ENCODE measurements at places on chromosomes 1 and 21.

DNA sequence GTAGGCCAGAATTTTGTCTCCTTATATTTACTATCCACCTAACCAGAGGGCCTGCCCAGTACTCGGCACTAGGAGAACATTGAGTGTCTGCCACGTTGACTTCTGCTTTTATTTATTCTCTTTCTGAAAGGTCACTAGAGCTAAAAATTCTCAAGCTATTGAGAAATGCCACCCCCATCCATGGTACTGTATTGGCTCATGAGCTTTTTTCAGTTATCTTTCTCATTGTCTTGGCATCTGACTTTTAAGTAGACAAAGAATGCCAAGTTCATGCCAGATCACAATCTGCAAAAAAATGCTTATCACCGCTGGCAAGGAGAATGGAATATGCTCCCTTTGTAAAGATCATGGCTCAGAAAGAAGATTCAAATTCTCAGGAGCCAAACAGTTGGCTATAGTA is 49.8 kb upstream of the MROH9 start:
- no peak for DNase-seq

- no peak for DNase-seq
These were observed 45.5 kb downstream of the VPS13D start for GRCh38 chr1:12275370-12275769.

- no peak for DNase-seq
These were observed 31.2 kb upstream of the QSOX1 start for GRCh38 chr1:180123463-180123936.

DNA sequence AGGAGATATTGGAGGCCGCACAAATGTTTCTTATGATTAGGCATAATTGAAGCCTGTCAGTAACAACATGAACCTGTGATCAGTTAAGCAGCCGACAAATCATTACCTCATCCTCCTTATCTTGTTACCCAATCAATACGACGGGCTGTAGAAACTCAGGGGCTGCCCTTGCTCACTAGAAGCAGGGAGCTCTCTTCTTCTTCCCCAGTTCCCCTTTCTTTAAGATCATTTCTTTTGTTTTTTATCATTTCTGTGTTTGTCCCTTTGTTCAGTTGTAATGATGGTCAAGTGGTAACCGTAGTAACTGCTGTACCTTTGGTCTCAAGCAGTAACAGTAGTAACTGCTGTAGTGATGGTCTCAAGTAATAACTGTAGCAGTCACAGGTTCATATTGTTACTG is 13.8 kb upstream of the FCGR2A start:
- no peak for DNase-seq

DNA sequence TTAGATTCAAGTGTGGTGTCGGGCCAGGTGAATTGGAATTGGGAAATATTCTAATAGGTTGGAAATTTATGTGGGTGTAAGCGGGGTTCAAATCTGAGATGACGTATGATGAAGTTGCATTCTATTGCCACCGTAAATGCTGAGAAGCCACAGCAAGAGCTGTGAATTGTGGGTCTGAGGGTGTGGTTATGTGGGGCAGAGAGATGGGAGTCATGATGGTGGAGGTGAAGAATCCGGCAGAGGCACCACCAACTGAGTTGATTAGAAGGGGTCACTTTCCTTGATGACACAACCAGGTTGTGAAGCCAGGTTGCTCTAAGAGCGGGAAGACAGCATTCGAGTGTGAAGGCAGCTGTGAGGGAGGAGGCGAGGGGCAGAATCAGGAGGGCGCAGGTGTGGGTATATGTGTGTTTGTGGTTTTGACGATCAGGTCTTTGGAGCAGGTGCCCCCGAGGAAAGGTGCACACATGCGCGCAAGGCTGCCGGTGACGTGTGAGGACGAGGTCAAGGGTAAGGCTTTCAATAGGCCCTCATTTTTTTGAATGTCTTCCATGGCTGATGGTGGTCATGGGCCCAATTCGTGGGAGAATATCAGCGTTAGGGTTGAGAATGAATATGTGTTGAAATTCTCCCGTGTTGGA is 18.7 kb downstream of the LRRC3 start:
- no peak for DNase-seq

GRCh38 chr1:156865865-156866248 is 5.2 kb downstream of the NTRK1 start:
- DNase-seq: no peak

GRCh38 chr1:209038735-209039134 is 544.8 kb upstream of the CAMK1G start:
- DNase-seq: no peak

DNA sequence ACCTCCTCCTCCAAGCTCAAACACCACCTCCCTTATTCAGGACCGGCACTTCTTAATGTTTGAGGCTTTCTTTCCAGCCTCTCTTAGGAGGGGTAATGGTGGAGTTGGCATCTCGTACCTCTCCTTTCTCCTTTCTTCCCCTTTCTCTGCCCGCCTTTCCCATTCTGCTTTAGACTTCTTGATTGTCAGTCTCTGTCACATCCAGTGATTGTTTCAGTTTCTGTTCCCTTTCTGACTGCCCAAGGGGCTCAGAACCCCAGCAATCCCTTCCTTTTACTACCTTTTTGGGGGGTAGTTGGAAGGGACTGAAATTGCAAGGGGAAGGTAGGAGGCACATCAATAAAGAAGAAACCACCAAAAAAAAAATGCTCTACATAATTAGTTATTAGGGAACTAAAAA is 5.6 kb downstream of the ELK4 start:
- no peak for DNase-seq

GRCh38 chr1:177053648-177054047 is 110.9 kb downstream of the ASTN1 start:
- DNase-seq: no peak

- DNase-seq: no peak
These were observed 92.6 kb downstream of the ST3GAL3 start for GRCh38 chr1:43799656-43800635.

GRCh38 chr1:212762234-212762633 is 29.3 kb downstream of the NSL1 start:
- no peak for DNase-seq

DNA sequence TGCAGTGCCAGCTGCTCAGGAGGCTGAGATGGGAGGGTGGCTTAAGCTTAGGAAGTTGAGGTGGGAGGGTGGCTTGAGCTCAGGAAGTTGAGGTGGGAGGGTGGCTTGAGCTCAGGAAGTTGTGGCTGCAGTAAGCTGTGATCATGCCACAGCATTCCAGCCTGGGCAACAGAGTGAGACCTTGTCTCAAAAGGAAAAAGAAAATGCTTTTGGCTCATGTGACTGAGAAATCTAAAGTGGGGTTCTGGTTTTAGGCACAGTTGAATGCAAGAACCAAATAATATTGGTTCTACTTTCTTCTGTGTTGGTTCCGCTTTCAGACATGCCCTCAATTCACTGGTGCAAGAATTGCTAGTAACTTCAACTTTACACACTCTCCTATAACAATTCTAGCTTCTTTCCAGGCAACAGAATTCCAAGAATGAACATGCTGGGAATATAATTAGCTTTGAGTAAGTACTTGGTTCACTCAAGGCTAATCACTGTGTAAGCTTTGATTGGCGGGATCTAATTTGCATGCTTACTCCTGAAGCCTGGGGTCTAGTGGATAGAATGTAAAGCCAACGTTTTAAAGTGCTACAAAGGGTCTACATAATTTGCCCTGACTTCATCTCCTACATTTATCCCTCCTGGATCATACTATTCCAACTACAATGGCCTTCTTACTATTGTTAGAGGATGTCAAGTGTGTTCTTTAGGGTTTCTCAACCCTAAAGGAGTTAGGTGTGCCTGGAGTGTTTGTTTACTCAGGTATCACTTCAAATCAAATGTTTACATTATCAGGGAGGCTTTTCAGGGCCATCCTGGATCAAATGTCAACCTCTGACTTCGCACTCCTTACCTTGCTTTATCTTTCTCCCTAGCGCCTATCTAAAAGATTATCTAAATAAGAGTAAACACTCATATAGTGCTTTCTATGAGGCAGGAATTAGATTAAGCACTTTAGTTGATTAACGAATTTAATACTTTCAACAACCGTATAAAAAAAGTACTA is 115.1 kb downstream of the SLC16A1 start:
- no peak for DNase-seq

DNA sequence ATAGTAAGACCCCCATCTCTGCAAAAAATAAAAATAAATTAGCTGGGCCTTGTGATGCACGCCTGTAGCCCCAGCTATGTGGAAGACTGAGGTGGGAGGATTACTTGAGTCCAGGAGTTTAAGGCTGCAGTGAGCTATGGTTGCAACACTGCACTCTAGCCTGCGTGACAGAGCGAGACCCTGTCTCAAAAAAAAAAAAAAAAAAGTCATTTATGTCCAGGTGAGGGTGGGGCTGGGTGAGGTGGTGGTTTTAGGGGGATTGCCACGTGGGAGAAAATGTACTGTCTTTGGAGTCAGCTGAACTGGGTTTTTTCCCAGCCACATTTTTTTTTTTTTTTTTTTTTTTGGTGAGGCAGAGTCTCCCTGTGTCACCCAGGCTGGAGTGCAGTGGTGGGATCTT is 6.7 kb downstream of the PIK3CD start:
- DNase-seq: no peak

DNA sequence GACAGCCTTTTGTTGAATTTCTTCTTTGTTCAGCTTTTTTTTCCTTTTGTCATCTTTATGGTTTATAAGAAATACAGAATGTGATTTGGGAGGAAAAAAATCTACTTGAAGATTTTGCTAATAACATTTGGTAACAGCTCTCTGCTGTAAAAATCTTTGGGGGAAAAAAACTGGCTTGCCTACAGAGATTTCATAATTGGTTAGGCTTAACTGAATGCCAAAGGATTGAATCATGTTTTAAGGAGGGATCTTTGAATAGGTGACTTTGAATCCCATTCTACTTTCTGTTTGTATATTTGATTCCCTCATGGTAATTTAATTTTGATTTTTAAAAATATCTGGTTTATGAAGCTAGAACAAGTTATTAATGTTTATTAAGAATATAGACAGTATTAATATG is 3.2 kb downstream of the BTF3L4 start:
- no peak for DNase-seq

GRCh38 chr21:33421713-33422393 is 18.6 kb downstream of the IFNGR2 start:
- no peak for DNase-seq

- no peak for DNase-seq
These were observed 41.1 kb downstream of the ERO1B start for GRCh38 chr1:236240675-236241074.

DNA sequence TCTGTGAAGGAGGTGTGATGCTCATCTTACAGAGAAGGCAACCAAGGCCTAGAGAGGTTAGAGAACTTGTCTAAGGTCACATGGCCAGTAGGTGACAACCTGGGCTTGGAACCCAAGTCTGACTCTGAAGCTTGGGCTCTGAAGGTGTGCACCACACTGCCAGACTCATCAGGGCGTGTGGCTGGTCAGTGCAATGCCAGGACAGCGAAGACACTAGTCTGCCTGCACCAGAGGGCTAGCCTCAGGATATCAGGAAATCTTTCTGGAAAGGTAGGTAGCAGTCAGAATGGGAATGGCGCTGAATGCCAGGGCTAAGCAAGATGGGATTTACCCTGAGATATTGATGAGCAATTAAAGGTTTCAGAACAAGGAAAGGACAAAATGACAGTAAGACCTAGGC is 34.9 kb downstream of the ELK4 start:
- no peak for DNase-seq

DNA sequence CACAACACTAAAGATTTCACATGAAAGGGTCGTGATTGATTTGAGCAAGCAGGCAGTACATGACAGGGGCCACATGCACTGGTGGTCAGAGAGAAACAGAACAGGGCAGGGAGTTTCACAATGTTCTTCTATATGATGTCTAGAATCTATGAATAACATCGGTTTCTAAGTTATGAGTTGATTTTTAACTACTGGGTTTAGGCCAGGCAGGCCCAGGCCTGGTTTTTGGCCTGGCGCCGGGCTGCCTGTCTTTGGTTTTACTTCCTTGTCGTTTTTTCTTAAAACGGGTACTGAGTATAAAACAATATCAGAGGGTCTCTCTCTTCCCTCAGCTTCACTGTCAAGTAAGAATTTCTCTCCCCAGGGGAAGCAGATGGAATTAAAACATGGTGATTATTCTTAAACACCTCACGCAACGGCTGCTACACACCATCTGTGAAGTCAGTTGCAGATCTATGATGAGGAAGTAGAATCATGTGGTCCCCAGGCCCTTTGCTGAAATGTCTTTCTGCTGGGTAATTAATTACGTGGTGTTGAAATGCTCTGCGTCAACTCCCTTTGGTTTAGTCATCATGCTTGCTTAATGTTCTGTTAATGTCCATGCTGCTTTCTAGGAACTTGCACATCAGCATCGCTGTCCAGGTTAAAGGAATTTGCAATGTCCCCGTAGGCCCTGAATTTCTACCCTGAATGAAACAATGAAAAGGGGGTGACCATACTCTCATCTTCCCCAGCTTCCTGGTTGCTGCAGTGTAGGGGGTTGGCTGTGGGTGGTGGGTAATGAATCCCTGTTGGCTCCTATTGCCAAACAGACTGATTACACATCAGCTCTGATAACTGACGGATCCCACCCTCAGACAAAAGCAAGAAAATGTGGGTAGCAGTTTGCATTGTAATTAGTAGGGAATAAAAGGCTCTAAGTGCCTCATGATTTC is 70.3 kb downstream of the SERINC2 start:
- no peak for DNase-seq

GRCh38 chr1:226686440-226687425 is 52.3 kb downstream of the ITPKB start:
- no peak for DNase-seq

DNA sequence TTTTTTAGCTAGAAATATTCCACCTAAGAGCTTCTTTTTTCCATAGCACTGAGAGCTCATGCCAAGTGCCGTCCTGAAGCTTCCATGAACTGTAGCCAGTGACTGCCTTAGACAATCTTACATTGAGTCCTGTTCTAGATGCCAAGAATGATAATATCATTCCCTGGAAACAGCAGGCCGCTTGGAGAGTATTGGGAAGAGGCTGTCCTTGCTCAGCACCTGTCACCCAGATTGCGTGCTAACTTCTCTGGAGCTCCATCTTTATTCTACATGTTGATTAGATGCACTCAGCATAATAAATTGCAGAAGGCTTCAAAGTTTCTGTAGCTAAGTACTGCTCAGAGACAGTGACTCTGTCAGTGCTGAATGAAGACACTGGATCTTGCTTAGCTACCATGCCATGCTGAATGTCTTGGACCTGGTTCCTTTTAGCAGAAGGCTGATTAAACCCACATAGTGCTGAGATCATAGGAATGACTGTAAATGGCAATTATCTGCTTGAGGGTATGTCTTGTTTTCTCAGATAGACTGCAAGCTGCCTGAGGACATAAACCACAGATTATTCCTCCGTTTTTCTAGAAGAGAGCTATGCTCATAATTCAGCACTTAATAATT is 83.1 kb upstream of the IRF2BP2 start:
- DNase-seq: no peak

DNA sequence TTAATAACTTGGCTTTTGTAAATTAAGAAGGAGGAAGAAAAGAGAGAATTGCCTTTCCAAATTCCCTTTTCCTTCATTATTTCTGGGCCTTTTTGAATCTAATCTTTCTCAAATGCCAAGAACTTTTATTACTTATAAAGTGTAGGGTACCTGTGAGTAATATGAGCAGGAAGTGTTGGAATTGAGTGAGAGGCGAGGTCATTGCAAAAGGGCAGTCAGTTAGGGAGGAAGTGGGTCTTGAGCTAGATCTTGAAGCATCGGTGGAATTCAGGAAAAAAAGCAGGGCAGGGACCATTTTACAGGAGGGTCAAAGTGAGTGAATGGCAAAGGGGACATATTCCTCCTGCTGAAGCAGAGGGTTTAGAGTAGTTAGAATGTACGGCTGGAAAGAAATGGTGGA is 23.4 kb downstream of the DDI2 start:
- DNase-seq: no peak

- DNase-seq: no peak
These were observed 4.5 kb downstream of the PLXNA2 start for GRCh38 chr1:208239473-208240381.

GRCh38 chr1:169108863-169109560 is 2.5 kb downstream of the ATP1B1 start:
- no peak for DNase-seq
